Left renal pelvis (tissue), 4 donors: ENCODE measurements at places on chromosomes 1 and 21. TPM values are rescaled to one million over a fixed set of nuclear protein-coding genes. Genes with fewer than 3 reads are reported as not detected.

- DNase-seq: no peak
Measured at GRCh38 chr1:101079341-101079740, 53.8 kb upstream of the DPH5 start.

DNA sequence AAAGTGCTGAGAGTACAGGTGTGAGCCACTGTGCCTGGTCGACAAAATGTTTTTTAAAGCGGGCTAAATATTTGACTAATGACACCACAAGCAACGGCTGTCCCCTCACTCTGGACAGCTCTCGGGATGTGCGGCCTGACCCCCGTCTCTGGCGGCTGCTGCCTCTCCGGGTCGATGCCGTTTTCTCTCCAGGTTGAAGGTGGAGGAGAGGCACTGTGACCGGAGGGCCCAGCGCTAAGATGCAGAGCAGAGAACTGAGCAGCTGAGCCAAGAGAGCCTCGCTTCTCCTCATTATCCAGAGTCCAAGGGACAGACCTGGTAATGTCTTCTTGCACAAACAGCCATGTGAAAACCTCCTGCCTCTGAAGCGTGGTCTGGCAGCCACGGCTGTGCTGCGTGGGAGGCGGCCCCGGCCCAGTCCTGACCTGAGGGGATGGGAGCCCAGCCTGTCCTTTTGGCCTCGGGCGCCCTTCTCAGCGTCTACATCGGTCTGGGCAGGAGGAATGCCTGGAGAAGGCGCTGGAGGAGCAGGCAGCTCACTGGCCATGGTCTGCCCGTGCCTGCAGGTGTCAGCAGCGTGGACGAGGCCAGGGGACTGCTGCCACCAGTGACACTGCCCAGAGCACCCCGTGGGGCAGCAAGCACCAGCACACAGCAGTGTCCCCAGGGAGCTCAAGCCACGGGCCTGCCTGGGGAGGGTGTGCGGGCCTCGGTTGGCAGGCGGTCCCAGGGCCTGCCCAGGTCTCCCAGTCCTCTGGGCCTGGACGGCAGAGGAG is 10.3 kb downstream of the MORN1 start:
- no peak for DNase-seq

GRCh38 chr1:69567652-69568420 is at the start of gene LRRC7:
TSS of gene LRRC7 (plus strand) at chr1:69567922. CDS start at chr1:69568640, 718 bp downstream.
- DNase-seq: no peak

- DNase-seq: no peak
Measured at GRCh38 chr1:160626509-160627342, 20.1 kb downstream of the SLAMF1 start.

DNA sequence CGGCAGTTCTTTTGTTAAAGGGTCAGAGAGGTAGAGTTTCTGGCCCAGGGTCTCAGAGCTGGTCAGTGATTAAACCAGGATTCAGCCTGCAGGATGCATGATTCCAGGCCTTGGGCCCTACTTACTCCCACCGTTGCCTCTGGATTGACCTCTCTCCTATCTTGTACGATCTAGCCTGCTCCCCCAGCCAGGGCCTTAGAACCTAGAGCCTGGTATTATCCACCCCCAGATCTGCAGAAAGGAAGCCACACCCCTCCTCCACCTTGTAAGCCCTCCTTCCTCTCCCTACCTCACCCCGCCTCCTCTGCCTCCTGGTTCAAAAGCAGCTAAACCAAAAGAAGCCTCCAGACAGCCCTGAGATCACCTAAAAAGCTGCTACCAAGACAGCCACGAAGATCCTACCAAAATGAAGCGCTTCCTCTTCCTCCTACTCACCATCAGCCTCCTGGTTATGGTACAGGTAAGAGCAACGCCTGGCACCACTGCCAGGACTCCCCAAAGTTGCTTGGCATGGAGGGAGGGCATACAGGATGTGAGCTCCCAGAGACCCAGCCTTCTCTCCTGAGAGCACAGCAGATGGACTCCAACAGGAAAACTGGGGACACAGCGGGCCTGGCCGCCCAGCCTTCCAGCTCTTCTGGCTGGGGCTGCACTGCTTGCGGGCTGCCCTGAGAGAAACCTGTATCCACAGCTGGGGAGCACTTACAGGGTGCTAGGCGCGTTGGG is at the start of gene CD52:
Gene CD52, plus strand, starts transcription at position 347 of the 726 bp plus-strand sequence. Its CDS starts 60 bp downstream, at position 407.
- DNase-seq: no peak

DNA sequence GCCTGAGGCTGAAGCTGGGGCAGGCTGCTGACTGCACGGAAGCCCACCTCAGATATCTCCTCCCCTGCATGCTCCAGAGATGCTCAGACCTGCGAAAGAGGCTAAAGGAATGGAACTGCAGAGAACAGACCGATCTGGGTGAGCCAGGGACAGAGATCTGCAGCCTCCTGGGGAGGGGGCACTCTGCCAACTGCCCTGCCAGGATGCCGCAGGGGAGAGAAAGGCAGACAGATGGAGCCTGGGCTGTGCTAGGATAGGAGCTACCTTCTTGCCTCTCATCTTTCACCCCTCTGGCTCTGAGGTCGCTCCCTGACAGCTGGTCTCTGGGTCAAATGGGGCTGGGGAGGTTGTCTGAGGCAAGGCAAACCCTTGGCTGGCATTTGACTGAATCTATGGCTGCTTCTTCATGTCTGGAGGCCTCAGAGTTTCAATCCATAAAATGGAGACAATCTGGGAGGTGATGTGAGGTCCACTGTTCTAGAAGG is 238.2 kb downstream of the GRIK3 start:
- no peak for DNase-seq

DNA sequence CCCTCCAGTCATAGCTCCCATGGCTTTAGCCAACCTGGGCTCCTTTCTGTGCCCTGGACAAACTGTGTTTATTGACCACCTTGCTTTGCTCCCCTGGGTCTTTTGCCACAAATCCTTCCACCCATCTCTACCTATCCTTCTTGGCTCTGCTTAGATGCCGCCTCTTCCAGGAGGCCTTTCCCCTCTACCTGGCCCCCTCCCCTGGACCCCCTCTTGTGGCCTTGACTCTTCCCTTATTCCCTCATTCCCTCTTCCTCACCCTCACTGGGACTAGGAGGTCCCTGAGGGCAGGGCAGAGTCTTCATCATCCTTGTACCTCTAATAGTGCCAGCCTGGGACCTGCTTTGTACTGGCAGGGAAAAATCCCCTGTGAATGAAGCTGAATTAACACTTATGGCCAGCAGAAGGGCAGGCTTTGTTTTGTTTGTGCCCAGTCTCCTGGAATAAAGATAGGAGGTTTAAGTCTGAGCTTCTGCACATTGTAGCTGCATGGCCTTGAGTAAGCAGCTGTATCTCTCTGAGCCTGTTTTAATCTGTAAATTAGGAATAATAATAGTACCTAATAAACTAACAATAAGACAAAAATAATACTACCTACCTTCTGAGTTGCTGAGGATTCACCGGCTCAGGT is 13.7 kb downstream of the PTPRU start:
- no peak for DNase-seq

DNA sequence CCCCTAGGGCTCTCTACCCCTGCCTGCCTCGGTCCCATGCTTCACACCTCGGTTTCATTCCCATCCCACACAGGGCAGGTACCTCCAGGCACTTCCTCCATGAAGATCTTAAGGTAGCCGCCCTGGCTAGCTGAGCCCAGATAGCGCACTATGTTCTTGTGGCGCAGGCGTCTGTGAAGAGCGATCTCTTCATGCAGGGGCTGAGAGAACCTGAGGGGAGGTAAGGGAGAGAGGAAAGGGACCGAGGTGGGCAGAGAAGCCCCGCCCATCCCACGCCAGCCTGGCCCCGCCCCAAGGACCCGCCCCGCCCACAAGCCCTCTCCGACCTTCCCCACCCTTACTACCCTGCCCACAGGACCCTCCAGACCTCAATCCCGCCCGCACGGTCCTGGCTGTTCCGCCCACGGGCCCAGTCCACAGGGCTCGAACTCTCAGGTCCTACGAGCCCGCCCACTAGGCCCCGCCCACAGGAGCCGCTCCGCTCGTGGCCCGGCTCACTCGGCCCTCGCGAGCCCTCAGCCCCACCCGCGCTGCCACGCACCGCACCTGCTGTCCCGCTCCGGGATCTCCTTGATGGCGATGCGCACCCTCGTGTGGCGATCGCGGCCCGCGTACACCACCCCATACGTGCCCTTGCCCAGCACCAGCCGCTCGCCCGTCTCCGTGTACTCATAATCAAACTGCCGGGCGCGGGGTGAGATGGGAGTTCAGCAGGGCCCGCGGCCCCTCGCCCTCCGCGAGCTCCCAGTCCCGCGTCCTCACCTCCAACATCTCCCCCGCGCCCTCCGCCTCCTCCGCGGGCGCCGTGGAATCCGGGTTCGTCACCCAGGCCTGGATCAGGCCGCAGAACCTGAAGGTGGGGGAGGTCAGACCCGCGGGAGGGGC is 6.4 kb downstream of the MAP3K6 start:
- DNase-seq: no peak

DNA sequence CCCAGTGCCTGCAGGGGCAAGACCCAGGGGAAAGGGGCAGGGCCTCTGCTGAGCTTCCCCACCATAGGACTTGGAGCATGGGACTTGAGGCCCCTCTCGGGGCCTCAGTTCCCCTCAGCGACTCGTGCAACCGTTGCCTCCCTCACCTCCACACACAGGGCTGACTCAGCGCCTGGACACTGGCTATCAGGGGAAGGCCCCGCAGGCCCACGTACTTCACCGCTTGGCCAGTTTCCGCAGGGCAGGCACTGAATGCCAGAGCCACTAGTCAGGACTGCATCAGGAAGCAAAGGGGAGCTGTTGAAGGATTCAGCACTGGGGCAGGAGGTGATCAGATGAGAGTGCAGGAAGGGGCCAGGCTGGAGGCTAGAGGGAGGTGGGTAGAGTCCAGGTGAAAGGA is 15.5 kb upstream of the FAM131C start:
- DNase-seq: no peak

DNA sequence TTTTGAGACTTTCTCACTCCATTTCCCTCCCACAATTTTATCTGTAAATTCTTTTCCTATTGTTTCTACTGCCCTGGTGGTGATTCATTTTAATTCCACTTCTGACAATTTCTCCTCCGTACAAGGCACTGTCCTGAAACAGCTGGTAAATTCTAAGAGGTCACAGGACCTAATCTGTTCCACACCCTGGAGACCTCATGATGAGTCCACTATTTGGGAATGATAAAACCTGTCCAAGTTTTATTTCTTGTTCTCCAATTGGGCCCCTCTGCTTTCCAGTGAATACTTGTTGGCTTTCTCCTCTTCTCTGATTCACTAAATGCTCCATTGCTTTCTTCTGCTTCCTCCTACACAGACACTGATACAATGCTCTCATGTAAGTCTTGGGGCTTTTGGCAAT is 343.1 kb upstream of the DUSP10 start:
- no peak for DNase-seq

DNA sequence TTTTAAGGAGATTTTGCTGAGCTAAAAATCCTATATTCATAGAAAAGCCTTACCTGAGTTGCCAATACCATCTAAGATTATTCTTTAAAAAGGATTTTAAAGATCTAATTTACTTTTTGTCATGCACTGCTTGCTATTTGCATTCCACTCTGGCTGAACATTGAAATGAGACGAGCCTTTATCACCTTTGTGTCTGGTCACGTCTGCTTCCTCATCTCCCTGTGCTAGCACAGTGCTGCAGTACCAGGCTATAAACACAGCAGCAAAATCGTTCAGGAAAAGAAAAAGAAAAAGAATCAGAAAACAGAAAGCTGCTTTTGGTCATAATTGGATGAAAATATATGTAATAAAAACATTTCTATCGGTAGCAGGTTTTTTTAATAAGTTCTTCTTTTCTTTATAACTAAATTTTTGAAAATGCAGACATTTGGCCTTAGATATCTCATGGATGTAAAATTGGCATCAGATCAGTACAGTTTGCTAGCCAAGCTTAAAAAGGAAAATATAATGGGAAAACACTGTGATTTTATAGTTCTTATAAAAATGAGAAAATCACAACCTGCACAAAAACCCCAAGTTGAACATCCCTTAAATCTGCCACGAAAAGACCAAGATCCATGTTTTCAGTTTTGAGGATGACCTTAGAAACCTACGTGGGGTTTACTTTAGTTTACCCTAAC is 735.7 kb upstream of the CXADR start:
- no peak for DNase-seq

GRCh38 chr1:203512848-203513584 is 19.1 kb downstream of the OPTC start:
- no peak for DNase-seq

GRCh38 chr1:90488451-90488850 is 228.7 kb downstream of the BARHL2 start:
- DNase-seq: no peak

GRCh38 chr1:209672705-209673630 is 2.2 kb upstream of the G0S2 start:
- no peak for DNase-seq

The LAMTOR2 gene
- 52.4 TPM for polyA plus RNA-seq

The STX12 gene
- 45.7 TPM for polyA plus RNA-seq

The CFAP141 gene
- not detected for polyA plus RNA-seq

The WDTC1 gene
- 39.4 TPM for polyA plus RNA-seq

The TRIM67 gene
- 0.06 TPM for polyA plus RNA-seq
